CD4-positive, alpha-beta T cell treated with Interleukin-21 for 1 hour (primary cell): ENCODE measurements at places on chromosomes 1 and 21.
A peak's percentile ranks its signal among the peaks of the same experiment; 100 is the strongest.

DNA sequence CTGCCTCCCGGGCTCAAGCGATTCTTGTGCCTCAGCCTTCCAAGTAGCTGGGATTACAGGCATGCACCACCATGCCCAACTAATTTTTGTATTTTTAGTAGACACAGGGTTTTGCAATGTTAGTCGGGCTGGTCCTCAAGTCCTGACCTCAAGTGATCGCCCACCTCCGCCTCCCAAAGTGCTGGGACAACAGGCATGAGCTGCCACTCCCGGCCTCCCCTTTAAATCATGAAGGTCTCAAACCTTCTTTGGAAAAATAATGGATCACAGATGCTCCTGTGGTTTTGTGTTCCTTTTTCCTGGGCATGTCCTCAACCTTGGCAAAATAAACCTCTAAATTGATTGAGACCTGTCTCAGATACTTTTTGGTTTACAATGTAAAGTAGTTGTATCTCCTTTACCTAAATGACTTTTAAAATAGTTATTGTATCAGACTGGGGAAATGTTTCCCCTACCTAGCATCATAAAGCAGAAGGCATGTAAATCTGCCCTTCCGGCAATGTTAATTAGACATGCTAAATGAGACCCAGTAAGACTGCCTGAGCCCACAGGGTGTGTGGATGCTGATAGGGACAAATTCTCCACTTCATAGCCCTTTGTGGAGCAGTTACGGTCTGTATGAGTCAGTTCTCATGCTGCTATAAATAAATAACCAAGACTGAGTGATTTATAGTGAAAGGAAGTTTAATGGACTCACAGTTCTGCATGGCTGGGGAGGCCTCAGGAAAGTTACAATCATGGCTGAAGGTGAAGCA lies 27.8 kb downstream of the CBR1 start:
- DNase-seq, result no peak

- no peak for DNase-seq
These were observed 2.3 kb downstream of the DMRTB1 start for GRCh38 chr1:53461323-53462044.

- no peak for DNase-seq
These were observed 32.0 kb downstream of the CD34 start for GRCh38 chr1:207878939-207879338.

GRCh38 chr1:11979028-11979850 lies 1.0 kb upstream of the MFN2 start:
- no peak for DNase-seq

GRCh38 chr1:240134596-240134995 lies 42.9 kb downstream of the FMN2 start:
- DNase-seq, result no peak

DNA sequence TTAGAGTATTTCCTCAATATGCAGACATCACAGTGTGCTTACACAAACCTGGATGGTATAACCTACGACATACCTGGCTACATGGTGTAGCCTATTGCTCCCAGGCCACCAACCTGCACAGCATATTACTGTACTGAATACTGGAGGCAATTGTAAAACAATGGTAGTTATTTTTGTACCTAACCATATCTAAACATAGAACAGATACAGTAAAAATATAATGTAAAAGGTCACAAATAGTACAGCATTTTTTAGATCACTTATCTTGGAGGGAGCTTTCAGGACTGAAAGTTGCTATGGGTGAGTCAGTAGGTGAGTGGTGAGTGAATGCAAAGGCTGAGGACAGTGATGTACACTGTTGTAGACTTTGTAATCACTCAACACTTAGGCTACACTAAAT lies 492.3 kb downstream of the MRPL39 start:
- no peak for DNase-seq

DNA sequence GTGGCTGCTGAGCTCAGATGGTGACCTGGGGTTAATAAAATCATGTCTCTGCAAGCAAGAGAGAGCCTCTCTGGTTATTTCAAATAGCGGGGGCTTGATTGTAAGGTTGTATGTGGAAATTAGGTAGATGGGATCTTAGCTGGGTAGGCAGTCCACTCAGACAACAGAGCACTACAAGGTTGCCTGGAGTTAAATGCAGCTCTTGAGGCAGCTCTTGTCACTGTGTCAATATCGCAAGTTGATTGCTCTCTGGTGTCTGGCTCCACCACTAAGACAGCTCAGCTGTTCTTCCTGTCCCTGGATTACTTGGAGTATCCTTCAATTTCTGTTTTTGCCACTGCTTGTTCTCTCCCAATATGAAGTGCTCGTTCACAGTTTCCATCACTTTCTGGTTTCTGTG lies 93.8 kb downstream of the C21orf91 start:
- no peak for DNase-seq

GRCh38 chr21:16742131-16742641 lies 770.7 kb upstream of the CXADR start:
- DNase-seq, result no peak

- DNase-seq, result no peak
These were observed 488 bp downstream of the FAM78B start for GRCh38 chr1:166166329-166166697.

GRCh38 chr1:209187589-209187988 lies 395.9 kb upstream of the CAMK1G start:
- no peak for DNase-seq

DNA sequence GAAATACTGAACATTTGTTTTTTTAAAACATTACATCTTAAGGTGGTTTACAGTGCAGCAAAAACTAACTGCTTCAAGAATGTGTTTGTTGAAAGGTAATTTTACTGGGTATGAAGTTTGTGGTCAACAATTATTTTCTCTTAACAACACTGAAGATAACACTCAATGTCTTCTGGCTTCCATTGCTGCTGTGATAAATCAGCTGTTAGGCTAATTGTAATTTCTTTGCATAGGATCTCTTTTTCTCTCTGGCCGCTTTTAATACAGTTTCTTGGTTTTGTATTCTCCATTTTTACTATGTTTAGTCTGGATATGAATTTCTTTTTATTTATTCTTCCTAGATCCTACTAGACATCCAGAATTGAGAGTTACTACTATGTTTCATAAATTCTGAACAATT lies 44.9 kb downstream of the DOCK7 start:
- no peak for DNase-seq

DNA sequence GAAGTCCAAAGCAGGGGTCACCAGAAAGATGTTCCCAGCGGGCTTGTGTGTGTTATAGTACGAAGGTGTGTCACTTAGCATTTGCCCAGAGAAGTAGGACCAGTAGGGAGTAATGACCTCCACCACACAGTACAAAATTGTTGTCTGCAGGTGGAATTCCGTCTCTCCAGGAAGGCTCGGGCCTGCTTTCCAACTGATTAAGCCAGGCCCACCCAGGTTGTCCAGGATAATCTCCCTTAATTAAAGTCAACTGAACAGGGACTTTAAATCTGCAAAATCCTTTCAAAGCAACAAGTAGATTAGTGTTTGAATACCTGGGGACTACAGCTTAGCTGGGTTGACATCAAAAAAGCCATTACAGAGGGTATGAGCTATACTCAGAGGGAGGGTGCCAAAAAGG lies 131.3 kb downstream of the BACH1 start:
- DNase-seq, result no peak

DNA sequence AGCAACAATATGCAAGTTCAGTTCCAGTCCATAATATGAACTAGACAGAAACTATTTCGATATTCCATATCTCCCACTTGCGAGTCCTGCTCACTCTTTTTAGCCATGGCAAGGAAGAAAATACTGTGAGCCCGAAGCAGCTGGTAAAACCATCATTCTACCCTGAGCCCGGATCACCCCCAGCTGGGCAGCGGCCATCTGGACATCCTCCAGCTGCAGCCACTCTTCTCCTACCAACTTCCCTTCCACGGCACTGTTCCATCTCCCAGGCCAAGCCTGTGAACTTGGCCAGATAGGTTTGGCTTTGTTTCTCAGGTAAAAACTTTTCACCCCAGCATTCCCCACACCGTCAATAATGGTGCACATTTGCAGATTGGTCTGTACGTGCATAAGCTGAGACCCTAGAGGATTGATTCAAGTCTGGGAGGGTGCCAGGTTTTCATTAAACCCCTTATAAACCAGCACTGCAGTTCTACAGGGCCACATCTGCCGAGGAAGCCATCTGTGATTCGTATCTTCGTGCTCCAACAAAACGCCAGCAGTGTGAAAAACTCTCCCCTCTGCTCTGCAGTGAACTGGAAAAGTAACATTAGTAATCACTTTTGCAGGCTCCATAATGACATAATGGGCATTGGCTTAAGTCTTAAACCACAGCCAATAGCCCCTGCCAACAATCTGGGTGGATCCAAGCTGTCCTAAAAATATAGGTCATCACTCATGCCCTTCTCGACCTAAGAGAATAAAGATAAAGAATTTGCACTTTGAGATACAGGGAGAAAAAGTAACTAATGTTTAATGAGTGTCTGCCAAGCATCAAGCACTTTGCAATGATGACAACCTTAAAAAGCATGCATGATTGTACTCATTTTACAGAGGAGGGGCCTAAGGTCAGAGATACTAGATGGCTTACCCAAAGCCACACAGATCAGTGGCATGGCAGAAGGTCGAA lies 205.1 kb downstream of the PLPP3 start:
- DNase-seq, result no peak

DNA sequence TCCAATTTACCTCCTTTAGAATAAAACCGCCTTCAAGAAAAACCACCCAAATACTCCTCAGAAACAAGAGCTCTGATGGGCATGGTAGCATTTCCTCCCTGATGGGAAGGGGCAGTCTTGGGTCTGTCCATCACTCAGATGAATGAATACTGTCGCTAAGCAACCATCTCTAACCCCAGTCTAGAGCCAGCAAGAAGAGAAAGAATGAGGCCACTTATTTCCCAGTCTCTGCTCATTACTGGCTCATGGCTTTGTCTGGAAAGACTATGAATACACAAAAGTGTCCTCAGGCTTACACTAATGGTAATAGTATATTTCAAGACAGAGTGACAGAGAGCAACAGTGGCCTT lies 51.0 kb upstream of the F3 start:
- DNase-seq, result no peak

GRCh38 chr1:154696456-154696855 lies 88.5 kb upstream of the ADAR start:
- DNase-seq, result no peak

- no peak for DNase-seq
These were observed 112.7 kb downstream of the USP25 start for GRCh38 chr21:15842565-15842880.

- no peak for DNase-seq
These were observed 12.9 kb downstream of the CRABP2 start for GRCh38 chr1:156692441-156692924.

GRCh38 chr21:45363921-45364467 lies 41.0 kb upstream of the COL18A1 start:
- DNase-seq, result peak; percentile 3
